ENCODE measurements at places on chromosomes 2 and 18.
A peak's percentile ranks its signal among the peaks of the same experiment; 100 is the strongest.

GRCh38 chr2:135913727-135914365 is 37.6 kb upstream of the MCM6 start:
- peak overlapping the region; percentile 76 for H3K27ac ChIP-seq
- no peaks in the 10 kb centered on the region for H3K27me3 ChIP-seq
- DNase-seq = no peak

DNA sequence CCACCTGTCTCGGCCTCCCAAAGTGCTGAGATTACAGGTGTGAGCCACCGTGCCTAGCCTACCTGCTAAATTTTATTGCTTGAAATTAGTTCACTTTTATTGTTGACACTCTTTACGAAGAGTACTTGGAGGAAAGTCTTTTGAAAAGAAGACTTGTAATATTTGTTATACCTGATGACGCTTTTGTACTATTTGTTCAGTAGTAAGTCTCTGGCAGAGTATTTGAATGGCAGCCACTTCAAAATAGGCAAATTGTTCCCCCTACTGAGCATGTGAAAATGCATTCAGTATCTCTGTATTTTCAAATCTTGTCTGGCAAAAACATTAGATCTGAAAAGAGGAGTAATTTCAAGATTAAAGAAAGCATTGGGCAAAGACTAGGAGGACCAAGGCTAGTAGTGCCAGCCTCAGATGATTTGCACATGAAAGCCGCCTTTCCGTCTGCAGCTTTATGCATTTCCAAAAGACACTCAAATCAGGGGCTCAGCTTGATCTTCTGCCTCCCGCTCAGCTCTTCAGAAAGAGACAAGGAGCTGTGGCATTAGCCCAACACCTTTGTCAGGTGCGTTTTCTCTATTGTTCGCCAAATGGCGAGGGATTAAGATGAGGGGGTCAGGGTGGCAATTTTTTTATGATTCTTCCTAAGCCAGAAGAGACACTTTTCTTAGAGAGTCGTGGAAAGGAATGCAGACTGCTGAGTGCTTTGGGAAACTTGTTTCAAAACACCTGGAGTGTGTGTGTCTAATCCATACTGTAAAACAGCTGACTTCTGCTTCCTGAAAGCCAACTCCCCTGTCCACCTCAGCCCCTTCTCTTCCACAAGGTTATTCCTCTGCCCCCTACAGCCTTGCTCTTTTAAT is 18.8 kb upstream of the FOXI3 start:
- H3K4me3 ChIP-seq = no peak overlapping the region
- no peak for DNase-seq
- H3K27ac ChIP-seq = no peak overlapping the region
- H3K27me3 ChIP-seq = peaks cover 8% of the 10 kb centered on the region

- no peaks in the 10 kb centered on the region for H3K27me3 ChIP-seq
- peaks cover 2% of the 10 kb centered on the region for H3K4me1 ChIP-seq
- no peaks in the 10 kb centered on the region for H3K36me3 ChIP-seq
- H3K27ac ChIP-seq = no peak overlapping the region
- H3K4me3 ChIP-seq = no peak overlapping the region
Measured at GRCh38 chr18:12031846-12032245, 50.5 kb downstream of the IMPA2 start.

GRCh38 chr2:238097201-238097987 is 2.7 kb upstream of the ESPNL start:
- DNase-seq = peak; percentile 7
- no peak overlapping the region for H3K4me3 ChIP-seq
- peaks cover 3% of the 10 kb centered on the region for H3K4me1 ChIP-seq
- no peak overlapping the region for H3K27ac ChIP-seq
- no peaks in the 10 kb centered on the region for H3K27me3 ChIP-seq

GRCh38 chr2:121272596-121272995 is 12.4 kb downstream of the TFCP2L1 start:
- H3K4me1 ChIP-seq = no peaks in the 10 kb centered on the region
- peaks cover 1% of the 10 kb centered on the region for H3K27me3 ChIP-seq
- H3K4me3 ChIP-seq = no peak overlapping the region
- no peaks in the 10 kb centered on the region for H3K36me3 ChIP-seq
- no peak overlapping the region for H3K27ac ChIP-seq
- no peak for DNase-seq

DNA sequence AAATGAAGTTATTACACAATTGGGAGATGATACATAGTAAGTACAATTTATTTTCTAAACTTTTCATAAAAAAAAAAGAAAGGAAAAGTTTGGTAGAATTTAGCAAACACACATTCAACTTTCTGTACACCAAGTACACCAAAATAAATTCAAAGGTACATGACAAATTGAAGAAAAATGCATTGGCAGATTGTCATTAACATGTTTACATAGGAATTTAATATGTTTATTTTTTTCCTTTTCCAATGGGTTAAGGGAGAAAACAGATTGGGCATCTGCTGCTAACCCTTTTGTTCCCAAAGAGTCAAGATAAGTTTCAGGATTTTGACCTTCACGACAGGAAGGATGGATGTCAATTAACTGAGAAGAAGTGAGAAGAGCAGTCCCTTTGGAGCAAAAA is 620.4 kb downstream of the XIRP2 start:
- no peak overlapping the region for H3K4me3 ChIP-seq
- H3K27ac ChIP-seq = no peak overlapping the region
- no peak for DNase-seq
- H3K36me3 ChIP-seq = no peaks in the 10 kb centered on the region
- no peaks in the 10 kb centered on the region for H3K4me1 ChIP-seq

- H3K27me3 ChIP-seq = peaks cover 3% of the 10 kb centered on the region
- H3K4me1 ChIP-seq = no peaks in the 10 kb centered on the region
- DNase-seq = no peak
- no peak overlapping the region for H3K27ac ChIP-seq
- H3K36me3 ChIP-seq = no peaks in the 10 kb centered on the region
- no peak overlapping the region for H3K4me3 ChIP-seq
Measured at GRCh38 chr2:235870515-235870914, 297.7 kb downstream of the GBX2 start.

DNA sequence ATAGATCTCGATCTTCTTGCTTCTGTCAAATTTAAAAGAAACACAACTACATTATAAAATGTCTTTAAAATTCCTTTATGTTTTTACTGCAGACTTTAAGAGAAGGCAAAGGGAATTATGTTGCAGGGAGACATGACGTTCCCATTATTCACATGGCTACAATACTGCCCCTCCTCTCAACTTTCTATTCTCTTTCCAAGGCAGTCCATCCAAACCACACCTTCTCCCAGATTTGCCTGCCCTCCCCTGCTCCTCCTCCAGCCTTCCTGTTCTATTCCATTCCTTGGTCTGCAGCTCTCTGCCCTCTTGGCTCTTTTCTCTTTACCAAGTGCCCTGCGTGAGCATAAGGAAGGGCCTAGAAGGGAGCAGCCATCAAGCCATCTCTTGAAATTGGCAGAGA is 61.3 kb downstream of the NABP1 start:
- no peak overlapping the region for H3K4me3 ChIP-seq
- no peak for DNase-seq
- peaks cover 8% of the 10 kb centered on the region for H3K4me1 ChIP-seq
- H3K27ac ChIP-seq = no peak overlapping the region
- H3K27me3 ChIP-seq = peaks cover 11% of the 10 kb centered on the region

GRCh38 chr18:65936678-65937077 is 185.9 kb downstream of the CDH7 start:
- H3K4me3 ChIP-seq = no peak overlapping the region
- H3K27ac ChIP-seq = no peak overlapping the region
- no peak for DNase-seq

DNA sequence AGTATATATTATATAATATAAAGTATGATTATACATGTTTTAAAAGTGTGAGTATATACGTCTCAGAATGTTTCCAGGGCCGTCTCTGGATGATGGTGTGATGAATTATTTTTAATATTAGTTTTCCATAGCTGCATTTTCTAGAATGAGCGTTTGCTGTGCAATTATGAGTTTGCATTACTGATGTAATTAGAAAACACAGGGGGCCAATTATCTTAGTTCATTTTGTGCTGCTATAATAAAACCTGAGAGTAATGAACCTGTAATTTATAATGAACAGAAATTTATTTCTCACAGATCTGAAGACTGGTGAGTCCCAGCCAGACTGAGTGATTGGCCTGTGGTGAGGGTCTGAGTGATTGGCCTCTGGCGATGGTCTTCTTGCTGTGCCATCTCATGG is 4.0 kb upstream of the HJURP start:
- DNase-seq = no peak
- peaks cover 21% of the 10 kb centered on the region for H3K4me1 ChIP-seq
- peaks cover 7% of the 10 kb centered on the region for H3K27me3 ChIP-seq
- H3K4me3 ChIP-seq = no peak overlapping the region
- H3K36me3 ChIP-seq = peaks cover 11% of the 10 kb centered on the region

GRCh38 chr18:7946734-7947377 is 379.7 kb downstream of the PTPRM start:
- no peak for DNase-seq
- H3K36me3 ChIP-seq = no peaks in the 10 kb centered on the region
- H3K27ac ChIP-seq = no peak overlapping the region

DNA sequence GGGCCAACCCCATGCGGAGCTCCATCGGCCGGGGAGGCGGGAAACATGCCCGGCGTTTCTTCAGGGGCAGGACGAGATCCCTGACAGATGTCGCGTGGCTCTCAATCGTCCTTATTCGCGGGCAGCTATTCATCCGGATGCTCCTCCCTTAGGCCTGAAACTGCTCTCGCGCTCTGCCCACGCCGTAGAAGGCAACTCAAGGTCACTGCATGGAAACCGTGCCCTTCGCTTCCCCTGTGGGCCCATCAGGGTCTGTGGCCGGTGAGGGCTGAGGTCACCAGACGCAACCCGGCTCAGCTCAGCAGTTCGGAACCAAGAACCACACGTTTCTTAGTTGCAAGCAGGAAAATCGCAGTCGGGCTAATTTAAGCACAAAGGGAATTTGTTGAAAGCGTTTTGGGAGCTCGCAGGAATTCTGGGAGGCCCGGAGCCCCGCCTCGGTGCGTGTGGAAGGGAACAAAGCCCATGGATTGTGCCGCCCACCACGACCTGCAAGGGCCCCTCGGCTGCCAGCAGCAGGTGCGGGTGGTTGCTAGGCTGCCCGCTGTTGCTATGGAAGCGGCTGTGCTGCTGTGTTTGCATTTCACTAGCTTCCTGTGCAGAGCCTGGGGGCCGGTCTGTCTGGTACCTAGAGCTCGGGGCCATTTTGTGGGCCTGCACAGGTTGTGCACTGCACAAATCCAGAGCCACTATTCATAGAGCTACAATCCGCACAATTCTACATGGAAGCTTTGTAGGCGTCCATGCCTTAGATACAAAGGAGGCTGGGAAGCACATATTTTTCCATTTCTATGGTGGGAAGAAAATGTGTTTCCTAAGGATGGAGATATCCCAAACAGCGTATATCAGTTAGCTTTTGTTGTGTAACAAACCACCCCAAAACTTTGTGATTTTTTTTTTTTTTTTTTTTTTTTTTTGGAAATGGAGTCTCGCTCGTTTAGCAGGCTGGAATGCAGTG is 6.0 kb upstream of the ALLC start:
- H3K27me3 ChIP-seq = no peaks in the 10 kb centered on the region
- H3K27ac ChIP-seq = peak overlapping the region; percentile 94
- H3K36me3 ChIP-seq = no peaks in the 10 kb centered on the region

GRCh38 chr2:238589591-238590460 is 163.1 kb downstream of the ASB1 start:
- H3K4me3 ChIP-seq = no peak overlapping the region
- no peaks in the 10 kb centered on the region for H3K4me1 ChIP-seq
- no peak overlapping the region for H3K27ac ChIP-seq
- H3K27me3 ChIP-seq = no peaks in the 10 kb centered on the region
- no peaks in the 10 kb centered on the region for H3K36me3 ChIP-seq
- DNase-seq = no peak

GRCh38 chr2:233270951-233271350 is 19.5 kb downstream of the ATG16L1 start:
- peak overlapping the region; percentile 68 for H3K4me3 ChIP-seq
- H3K4me1 ChIP-seq = peaks cover 69% of the 10 kb centered on the region
- DNase-seq = no peak
- H3K36me3 ChIP-seq = peaks cover 94% of the 10 kb centered on the region

DNA sequence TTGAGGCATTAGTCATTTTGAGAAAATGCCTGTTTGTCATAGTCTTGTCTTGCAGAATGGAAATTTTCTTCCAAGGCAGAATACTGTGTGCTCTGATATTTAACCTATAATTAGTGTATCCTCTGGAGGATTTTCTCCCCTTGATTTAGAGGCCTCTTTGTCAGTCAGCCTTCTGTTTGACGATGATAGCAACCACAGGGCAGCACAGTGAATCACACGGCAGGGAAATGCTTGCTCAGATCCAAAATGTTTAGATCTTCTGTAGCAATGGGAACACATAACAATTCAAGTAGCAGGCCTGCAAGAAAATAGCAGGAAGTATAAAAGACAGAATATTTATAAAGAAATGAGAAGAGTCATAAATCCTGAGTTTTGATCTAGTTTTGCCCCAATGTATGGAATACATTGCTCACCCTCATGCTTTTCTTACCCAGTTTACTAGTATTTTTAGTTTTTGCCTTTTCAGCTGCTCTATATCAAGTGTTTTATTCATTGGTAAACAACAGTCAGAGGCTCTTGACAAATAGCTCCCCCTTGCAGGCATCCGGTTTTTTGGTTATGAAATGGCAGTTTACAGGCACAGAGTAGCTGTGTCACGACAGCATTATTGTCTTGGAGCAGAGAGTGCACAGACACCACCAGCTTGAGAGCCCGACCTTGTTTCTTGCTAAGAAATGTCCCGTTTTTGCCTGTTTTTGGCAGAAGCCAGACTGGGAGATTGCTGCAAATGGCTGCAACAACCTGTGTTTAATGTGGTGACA is 185.1 kb downstream of the MYO3B start:
- peak overlapping the region; percentile 77 for H3K4me3 ChIP-seq
- H3K36me3 ChIP-seq = no peaks in the 10 kb centered on the region
- peaks cover 77% of the 10 kb centered on the region for H3K4me1 ChIP-seq
- DNase-seq = no peak
- peak overlapping the region; percentile 100 for H3K27ac ChIP-seq
- no peaks in the 10 kb centered on the region for H3K27me3 ChIP-seq

DNA sequence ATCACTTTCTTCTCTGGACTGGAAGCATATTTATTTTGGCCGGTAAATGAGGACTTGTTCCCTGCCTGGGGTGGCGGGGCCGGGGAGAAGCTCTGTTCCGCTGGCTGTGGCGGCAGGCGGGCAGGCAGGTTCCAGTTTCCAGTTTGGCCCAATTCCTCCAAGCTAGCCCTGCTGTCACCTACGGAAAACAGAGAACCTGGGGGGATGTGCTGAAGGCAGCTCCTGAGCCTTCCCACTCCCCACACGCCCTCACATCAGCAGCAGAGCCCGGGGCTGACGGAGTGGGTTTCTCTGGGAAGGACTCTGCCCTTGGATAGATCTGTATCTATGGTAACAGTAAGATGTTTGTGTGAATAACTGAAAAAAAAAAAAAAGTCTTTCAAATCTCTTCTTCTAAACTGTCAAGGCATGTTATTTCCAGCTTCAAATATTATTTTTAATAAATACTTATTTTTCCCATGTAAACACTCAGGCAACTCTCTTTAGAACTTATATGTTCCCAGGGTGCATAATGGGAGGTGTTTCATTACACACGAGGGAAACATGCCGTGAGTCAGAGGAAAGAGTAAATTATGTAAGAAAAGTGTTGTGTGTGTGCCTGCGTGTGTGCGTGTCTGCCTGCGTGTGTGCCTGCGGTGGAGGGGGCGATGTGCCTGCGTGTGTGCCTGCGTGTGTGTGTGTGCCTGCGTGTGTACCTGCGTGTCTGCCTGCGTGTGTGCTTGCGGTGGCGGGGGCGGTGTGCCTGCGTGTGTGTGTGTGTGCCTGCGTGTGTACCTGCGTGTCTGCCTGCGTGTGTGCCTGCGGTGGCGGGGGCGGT is 116.1 kb upstream of the ZNF516 start:
- H3K4me1 ChIP-seq = no peaks in the 10 kb centered on the region
- no peak overlapping the region for H3K4me3 ChIP-seq
- no peak for DNase-seq

GRCh38 chr18:34802959-34803358 is 92.9 kb downstream of the DTNA start:
- DNase-seq = no peak
- no peaks in the 10 kb centered on the region for H3K36me3 ChIP-seq
- peaks cover 7% of the 10 kb centered on the region for H3K27me3 ChIP-seq
- no peak overlapping the region for H3K27ac ChIP-seq
- H3K4me1 ChIP-seq = peaks cover 4% of the 10 kb centered on the region
